ENCODE measurements at places on chromosomes 11 and 22.

GRCh38 chr22:19874307-19875060, 19.8 kb upstream of the GNB1L start:
- DNase-seq: no peak

DNA sequence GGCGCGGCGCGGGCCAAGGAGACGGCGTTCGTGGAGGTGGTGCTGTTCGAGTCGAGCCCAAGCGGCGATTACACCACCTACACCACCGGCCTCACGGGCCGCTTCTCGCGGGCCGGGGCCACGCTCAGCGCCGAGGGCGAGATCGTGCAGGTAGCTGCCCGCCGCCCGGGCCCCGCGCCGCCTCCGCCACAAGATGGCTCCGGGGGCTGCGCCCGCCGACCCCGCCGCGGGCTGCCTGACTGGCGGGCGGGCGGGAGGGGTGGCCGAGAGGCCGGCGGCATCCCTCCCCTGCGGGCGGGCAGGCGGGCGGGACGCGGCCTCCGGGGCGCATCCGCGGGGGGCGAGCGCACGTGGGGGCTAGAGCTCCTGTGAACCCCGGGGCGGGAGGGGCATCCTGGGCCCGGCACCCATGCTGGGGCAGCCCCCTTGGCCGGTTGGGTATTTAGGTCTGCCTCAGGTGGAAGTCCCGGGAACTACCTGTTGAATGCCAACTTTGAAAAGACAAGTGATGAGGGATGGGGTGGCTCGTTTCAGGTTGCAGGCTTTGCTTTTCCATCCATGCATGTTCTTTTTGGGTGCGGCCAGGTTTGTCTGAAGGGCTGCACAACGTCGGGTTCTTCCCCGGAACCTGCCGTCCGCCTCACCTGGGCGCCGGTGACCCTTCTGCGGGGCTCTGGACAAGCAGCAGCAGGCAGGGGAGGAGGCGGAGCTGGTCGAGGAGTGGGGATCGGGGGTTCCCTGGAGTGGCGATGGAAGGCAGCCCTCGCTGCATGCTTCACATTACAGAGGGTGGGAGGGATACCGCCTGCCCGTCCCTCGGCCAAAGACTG, 760 bp downstream of the ZNRF3 start:
- DNase-seq: no peak

DNA sequence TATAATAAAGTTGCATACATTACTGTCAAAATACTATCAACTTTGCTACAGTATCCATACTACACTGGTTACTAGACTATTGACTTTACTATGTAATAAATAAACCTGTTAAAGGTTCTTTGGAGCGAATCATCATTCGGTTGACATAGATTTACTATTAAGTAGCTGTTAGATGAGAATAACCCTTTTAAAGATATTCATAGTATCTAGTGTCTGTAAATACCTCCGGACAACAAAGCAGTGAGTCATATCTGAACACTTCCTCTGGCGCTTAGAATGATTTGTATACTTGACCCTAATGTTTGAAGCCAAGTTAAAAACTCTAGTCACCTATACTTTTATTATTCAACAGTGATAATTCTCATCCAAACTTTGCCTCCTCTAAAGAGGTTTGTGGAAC, 84.7 kb downstream of the MSANTD4 start:
- no peak for DNase-seq

DNA sequence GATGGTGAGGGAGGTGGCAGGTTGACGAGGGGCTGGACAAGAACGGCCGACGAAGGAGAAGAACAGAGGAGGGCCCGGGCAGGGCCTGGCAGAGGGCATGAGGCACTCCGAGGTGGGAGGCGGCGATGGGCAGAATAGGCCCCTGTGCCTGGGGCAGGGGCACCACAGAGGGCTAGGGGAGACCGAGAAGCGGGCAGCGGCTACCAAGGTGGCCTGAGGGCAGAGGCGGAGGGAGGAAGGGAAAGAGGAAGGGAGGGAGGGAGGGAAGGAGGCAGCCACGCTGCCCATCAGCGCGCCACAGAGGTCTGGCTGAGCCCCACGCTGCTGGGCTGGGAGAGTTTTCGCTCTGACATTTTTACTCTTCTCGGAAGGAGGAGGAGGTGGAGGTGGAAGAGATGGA, 11.3 kb downstream of the LSP1 start:
- DNase-seq: no peak

DNA sequence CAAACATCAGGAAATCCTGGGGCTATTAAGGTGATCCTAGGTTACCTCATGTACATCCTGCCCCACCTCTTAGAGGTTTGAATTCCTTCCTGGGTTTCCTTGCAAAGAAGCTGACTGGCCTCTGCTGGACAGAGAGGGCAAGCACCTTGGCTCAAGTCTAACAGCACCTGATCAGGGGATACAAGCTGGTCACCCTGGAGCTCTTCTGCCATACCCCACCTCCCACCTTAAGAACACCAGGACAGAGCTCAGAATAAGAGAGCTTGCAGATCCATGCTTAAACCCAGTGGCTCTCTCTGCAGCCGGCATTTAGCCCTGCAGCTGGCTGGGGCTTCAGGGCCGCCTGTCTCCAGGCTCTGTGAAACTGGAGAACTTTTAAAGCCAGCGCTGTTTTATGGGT, 386.6 kb upstream of the NARS2 start:
- no peak for DNase-seq

- DNase-seq: no peak
Observed at GRCh38 chr11:26608507-26609146, 36.6 kb upstream of the MUC15 start.

- DNase-seq: no peak
Observed at GRCh38 chr11:96045622-96046456, 121.9 kb upstream of the MTMR2 start.

GRCh38 chr11:92411431-92411830, 186.8 kb downstream of the FAT3 start:
- no peak for DNase-seq
